Fibroblast of skin of scalp (primary cell): ENCODE measurements at places on chromosomes 5 and 9.

- no peak for DNase-seq
These were observed 75.8 kb upstream of the PCAT7 start for GRCh38 chr9:94478755-94479730.

DNA sequence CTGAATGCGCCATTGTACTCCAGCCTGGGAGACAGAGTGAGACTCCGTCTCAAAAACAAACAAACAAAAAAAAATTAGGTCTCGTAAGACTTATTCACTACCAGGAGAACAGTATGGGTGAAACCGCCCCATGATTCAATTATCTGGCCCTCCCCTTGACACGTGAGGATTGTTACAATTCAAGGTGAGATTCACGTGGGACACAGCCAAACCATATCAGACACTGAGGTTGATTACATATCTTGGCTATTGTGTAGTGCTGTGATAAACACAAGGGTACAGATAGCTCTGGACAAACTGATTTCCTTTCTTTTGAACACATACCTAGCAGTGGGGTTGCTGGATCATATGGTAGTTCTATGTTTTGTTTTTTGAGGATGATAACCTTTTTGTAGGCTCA lies 42.4 kb upstream of the PWWP2A start:
- DNase-seq = no peak

- peak; percentile 68 for DNase-seq
These were observed 309.4 kb downstream of the DIRAS2 start for GRCh38 chr9:90333226-90333625.

- no peak for DNase-seq
These were observed 16.2 kb downstream of the ROPN1L start for GRCh38 chr5:10457682-10458574.

DNA sequence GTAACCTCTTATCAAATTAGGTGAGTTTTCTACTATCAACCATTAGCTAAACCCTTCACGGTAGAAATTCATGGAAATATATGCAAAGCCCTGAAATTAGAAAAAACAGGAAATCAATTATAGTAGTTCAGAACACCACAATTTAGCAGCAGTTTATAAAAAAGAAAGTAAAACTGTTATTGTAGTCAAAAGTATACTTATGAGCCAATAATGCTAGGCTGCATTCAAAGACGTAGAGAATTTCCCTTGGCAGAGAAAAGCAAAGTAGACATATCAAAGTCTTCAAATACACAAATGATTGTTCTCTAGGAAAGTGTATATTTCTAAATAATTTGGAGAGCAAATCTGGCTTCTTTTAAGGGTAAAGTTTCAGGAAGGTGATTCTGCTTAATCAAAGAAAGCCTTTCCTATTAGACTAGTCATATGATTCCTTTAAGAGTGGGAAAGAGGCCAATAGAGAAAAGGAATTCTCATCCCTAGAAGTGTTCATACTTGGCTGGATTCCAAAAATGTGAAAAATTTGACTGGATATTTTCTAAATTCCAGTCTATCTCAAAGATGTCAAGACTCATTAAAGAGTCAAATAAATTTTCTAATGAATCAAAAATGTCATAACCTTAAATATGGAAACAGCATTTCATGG lies 185.5 kb downstream of the SMC2 start:
- DNase-seq = peak; percentile 75

DNA sequence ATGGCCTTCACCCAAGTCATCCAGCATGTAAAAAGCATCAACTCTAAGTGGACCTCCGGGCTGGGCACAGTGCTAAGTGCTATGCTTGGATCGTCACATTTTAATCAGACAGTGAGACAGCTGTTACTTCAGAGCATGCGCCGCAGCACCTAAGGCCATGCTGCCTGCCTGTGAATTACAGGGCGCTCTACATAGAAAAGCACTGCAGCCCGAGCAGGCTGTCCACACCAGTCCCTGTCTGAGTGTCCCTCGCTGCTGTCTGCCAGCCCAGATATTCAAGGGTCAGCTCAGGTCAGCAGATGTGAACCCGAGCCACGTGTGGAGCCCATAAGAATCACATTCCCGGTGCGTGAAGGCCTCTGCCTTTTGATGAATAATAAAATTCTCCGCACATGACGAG lies 37.1 kb downstream of the AK8 start:
- DNase-seq = no peak

DNA sequence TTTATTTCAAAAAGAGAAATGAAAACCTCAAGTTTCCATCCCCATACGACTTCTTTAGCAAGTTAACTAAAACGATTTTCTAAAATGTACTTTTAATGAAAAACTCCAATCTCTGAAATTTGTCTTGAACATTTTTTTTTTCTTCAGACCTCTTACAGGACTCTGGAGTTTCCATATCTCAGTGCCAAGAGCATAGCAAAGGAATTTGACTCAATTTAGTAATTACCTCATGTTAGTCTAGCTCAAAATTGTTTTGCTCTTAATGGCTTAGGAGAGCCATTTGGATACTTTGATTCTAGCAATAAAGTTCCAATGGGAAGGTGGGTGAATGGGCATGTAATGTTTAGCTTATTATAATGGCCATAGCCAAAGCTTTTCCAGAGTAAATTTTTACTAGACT lies 26.0 kb upstream of the SPATA31D4 start:
- DNase-seq = no peak

- no peak for DNase-seq
These were observed 36.7 kb upstream of the SLC2A8 start for GRCh38 chr9:127360250-127360649.

DNA sequence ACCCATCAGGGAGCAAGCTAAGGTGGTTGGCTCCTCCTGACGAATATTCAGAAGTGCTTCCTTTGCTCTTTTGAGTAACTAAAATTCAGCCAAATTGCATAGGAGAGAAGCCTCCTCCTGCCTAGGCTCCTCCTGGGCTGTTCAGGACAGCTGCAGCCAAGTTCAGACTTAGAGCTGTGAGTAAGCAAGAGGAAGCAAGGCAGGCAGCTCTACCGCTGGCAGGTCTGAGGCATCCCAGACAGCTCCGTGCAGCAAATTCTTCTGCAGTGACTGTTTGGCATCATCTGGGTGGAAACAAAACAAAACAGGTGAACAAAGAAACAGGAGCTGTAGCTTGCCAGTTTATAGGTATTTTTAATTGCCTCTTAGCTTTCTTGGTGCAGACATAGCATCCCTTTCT lies 421.0 kb downstream of the GADD45G start:
- no peak for DNase-seq

- DNase-seq = no peak
These were observed 11.6 kb upstream of the CRB2 start for GRCh38 chr9:123344192-123344949.
